ENCODE measurements at places on chromosomes 2 and 18. TPM values are rescaled to one million over a fixed set of nuclear protein-coding genes. Genes with fewer than 3 reads are reported as not detected.

ATOH8 gene
- polyA plus RNA-seq, result 18.4 TPM

SAP130 gene
- 8.0 TPM for polyA plus RNA-seq

CMPK2 gene
- polyA plus RNA-seq, result 9.5 TPM

- no peak for DNase-seq
These were observed 39.0 kb downstream of the CHN1 start for GRCh38 chr2:174965992-174966744.

DNA sequence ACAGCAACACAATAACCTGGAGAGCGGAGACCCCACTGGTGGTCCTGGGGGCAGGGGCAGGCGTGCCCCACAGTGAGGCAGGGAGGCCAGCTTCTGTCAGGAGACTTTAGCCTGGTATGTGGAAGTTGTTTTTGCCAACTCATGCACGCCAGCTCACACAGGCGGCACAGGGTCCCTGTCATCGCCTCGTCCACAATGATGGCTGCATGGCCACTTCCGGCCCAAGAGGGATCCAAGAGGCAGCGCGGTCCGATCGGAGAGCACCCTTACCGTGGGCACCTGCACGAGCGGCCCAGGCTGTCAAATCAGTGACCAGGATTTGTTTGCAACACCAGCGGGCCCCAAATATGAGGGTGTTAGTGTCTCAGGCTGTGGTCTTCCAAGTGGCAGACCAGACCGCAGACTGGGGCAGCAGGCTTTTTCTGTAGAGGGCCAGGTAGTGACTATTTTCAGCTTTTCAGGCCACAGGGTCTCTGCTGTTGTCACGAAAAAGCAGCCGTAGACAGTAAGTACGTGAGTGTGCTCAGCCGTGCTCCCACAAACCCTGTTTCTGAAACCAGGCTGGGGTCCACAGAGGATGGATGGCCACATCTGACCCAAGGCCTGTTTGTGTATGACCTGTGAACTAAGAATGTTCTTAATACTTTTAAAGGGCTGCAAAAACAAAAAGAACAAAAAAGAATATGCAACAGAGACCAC is 21.2 kb downstream of the SNED1 start:
- no peak for DNase-seq

All from small intestine (tissue), 16 donors.